CD4-positive, alpha-beta T cell treated with Interferon alpha-2 for 1 hour (primary cell): ENCODE measurements at places on chromosomes 2 and 18.

DNA sequence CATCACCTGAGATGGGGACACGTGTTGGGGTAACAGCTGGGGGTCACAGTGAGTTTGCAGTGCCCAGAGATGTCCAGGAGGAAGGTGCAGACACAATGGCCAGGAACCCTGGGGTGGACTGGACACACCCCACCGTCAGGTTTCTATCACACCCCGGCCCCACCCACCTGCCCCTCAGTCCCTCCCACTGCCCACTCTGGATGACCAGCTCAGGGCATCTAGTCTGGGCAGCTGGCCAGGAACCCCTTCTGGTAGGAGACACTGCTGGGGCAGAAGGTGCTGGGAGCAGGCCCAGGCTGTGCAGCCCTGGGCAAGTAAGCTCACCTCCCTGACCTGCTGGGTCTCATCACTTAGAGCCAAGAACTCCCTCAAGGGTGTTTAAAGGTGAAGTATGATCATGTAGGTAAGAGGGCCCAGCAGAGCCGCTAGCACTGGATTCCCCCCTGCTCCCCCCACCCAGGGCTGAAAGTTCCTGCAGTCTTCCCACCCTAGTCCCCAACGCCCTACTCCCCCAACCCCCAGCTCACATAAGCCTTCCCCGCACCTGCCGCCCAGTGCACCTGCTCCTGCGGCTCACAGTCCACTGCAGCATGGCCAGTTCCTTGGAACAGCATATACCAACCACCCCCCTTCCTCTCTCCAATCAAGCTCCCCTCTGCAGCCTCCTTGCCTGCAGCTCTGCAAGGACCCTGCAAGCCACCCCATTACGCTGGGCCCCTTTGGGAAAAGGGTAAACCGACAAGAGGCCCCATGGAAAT, 17.3 kb downstream of the BIN1 start:
- no peak for DNase-seq

DNA sequence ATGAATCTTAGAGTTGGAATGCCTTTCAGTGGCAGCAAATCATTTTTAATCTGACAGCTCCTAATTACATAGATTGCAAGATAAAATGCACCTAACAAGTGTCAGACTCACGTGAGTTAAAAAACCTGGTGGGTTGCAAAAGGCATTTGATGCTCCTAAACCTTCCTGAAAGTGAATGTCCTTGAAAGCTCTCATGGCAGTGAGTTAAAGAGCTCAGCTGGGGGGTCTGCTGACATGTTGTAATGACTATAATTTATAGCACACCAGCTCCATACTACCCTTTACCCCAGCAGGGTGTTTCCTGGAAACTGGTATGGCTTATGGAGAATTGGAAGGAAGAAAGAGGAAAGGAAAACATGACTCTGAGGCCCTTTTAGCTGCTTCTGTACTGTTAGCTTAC, 91.9 kb upstream of the CAVIN2 start:
- no peak for DNase-seq

GRCh38 chr2:11656671-11657101, 13.3 kb downstream of the NTSR2 start:
- DNase-seq, result no peak

DNA sequence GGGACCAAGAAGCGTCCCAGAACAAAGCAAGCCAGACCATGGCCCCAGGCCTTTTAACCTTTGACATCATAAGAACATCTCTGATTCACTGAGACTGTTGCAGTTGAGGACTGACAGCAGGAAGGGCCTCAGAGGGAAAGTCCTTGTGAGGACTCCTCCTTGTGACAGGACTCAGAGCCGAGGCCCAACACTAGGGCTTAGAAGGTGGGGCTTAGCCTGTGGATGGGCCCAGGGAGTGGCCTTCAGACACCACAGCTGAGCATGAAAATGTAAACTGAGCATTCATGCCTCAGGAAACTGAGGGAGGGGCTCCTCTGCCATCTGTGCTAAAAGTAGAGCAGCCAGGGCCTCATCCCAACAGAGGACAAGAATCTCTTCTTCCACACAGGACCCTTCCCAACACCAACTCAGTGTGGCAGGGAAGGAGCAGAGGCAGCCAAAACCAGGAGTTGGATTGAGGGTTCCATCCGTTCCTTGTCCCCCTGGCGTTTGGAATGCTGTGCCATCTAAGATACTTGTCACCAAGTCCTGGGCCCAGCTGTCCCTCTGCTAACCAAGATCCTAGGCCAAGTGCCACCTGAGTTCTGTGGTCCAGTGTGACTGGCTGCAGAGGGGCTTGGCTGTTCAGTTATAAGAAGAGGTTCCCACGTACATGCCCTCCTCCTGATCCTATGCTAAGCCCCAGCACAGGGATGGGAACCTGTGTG, 37.5 kb upstream of the CAB39 start:
- no peak for DNase-seq

GRCh38 chr18:7871560-7872456, 304.7 kb downstream of the PTPRM start:
- DNase-seq, result no peak

DNA sequence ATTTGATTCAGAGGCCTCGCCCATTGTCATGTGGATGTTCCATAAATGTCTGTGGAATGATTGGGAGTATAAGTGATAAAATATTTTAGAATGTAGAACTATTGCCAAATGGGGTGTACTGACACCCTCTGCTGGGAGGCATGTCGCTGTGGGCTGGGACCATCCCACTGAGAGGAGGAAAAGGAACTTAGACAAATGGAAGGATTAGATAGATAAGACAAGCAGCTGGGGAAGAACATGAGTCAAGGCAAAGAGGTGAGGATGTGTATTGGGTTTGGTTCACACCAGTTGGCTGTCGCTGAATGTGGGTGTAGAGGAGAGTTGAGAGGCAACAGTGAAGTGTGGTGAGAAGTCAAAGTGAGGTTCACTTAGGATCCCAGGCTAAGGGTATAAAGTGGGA, 4.0 kb downstream of the C2orf74 start:
- no peak for DNase-seq

DNA sequence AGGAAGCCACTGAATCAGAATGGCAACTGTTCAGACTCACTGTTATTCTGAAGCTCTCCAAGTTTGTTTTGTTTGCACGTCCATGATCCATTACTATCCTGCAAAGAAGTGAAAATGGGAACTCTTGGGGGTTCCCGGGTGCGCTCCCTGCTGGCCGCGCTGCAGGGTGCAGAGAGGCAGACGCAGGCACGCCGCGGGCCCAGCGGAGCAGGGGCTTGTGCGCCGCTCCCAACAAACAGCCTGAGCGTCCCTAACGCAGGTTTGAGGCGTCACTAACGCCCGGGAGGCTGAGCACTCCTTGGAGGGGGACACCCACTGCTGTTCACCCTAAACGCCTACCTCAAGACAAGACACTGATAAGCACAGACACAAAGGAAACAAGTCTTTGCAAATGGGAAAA, 14.3 kb upstream of the PIEZO2 start:
- no peak for DNase-seq

DNA sequence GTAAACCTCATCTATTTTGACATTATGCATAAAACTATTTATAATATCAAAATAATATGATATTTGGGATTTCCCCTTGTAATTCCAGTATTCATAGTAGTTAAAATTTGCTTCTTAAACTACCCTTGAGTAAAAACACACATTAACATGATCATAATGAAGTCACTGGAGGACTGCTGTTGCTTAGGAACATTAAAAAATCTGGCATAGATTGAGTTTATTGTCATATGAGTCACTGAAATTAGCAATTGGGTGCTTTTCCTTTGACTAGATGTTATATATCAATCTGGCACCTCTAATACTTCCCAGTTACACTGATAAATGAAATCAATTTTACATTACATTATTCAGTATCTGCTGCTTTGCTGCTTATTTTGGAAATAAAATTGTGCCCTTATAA, 57.0 kb upstream of the ZC3H15 start:
- DNase-seq, result no peak

GRCh38 chr2:235756491-235756890, 262.6 kb downstream of the AGAP1 start:
- no peak for DNase-seq

DNA sequence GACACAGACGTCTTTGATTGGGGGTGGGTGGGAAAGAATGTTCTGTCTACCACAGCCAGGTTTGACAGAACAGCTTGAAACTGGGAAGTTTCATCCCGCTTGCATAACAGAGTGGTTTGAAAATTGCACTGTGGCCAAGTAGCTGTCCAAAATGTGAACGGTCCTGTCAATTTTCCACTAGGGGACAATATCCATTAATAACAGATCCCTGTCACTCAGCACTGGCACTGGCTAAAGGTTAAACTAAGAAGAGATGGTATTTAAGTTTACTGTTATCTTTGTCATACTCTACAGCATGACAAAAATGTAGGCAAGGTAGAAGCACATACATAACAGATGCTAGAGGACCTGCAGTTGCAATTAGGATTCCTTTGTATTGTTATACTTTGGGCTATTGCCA, 55.6 kb upstream of the ACMSD start:
- no peak for DNase-seq

DNA sequence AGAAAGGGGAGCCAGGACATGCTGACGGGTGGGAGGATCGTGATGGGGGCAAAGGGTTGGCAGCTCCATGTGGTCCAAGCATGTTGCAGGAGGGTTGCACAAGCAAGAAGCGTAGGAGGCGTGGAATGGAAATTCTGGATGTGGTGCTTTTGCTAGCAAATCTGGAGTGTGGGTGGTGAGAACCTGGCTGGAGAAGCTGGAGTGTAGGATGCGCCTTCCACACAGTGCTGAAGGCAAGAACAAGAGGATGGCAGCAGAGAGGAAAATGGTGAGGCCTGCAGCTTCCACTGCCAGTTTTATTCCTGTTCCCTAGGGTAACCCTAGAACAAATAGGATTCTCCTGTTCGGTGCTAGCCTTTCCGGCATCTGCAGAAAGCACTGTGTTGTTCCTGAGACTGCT, 22.4 kb downstream of the CREG2 start:
- DNase-seq, result no peak

GRCh38 chr2:204863336-204863735, 318.1 kb downstream of the PARD3B start:
- DNase-seq, result no peak

DNA sequence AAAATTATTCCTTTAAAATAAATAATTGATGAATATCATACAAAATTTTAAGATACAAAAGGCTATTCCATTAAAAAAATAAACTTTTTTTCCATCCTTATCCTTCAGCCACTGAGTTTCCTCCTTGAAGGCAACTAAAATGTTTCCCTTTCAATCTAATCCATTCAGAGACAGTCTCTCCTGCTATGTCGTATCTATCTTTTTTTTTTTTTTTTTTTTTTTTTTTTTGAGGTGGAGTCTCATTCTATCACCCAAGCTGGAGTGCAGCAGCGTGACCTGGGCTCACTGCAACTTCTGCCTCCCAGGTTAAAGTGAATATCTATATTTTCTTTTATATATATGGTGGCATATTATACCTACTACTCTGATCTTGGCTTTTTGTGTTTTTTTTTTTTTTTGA, 31.7 kb upstream of the SOS1 start:
- no peak for DNase-seq

- DNase-seq, result no peak
These were observed 383.9 kb downstream of the ARHGAP15 start for GRCh38 chr2:143513081-143513480.

DNA sequence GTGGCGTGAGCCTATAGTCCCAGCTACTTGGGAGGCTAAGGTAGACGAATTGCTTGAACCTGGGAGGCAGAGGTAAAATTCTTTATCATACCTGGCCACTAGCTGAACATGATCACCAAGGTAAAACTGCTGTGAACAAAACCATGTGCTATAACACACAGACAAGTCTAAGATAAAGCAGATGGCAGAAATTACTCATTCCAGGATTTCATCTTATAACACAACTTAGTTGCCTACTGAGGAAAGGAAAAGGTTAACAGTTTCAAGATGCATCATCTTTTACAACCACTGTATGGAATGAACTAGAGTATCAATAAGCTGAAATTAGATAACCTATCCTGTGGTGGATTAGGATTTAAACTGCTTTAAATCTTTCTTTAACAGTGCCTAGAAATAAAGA, 8.3 kb downstream of the ARL5A start:
- DNase-seq, result no peak

- DNase-seq, result peak; percentile 24
These were observed 41.7 kb downstream of the RAMP1 start for GRCh38 chr2:237900891-237901831.

DNA sequence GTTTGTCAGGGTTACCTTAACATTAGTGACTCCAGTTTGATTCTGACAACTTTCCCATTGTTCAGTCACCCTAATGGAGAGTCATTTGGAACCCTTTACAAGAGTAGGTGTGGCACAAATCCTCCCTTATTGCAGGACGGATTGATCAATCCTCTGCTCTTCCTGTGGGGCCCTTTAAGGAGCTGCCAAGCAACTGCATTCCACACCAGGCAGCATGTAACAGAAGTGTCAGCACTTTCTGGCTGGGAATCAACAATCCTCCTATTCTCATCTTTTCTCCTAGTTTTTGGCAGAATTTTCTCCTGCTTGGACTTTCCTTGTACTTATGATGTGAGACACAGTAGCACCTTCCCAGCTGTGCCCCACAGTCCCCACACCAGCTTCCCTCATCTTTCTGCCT, 177.8 kb downstream of the ST6GAL2 start:
- no peak for DNase-seq

- DNase-seq, result no peak
These were observed 212.4 kb downstream of the RPIA start for GRCh38 chr2:88903749-88904353.

DNA sequence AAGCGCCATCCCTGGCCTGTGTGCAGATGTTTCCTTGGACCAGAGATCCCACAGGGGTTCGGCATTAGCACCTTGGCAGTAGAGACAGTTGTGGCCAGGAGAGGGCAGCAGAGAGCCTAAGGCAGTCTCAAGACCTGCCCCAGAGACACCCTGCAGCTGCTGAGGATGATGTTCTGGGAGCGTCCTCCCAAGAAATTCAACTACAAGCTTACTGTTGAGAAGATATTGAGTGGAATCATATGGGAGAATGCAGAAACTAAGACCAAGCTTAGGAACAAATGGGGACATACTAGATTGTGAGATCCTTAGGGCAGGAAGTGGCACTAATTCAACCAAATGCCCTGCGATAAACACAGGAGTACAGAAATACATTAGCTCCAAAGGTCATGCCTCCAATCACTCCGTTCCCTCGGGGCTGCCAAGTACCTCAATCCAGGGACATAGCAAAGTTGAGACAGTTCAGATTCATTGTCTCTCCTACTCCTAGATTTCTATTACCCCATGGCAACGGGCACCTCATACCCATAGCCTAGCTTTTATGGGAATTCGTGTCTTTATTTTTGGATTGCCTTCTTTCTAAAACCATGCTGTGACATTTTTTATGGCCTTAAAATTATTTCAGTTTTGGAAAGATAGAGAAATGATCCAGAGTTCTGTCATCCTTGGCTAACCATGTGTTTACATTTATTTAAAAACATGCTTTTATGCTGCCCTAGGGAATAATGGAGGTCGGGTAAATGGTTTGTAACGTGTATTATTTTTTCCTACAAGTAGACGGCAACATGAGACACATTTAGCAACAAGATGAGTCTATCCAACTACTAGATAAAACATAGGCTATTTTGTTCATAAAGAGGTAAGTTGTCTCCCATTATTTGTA, 2.2 kb upstream of the ERMN start:
- peak; percentile 78 for DNase-seq

DNA sequence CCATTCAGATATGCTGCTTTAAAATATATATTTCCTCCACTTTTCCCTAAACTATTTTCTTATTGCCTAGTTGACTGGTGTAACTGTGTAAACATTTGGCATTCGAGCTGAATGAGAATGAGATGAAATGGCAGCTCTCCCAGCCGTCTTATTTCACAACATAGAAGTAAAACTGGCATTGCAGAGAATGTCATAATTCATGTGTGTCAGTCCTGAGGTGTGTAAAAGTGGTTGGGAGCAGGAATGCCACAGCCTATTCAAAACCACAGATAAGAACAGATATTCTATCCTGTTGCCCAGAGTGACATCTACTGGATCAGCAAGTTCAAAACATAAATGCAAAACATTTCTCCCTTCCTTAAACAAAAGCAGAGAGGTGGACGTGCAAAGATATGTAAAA, 565.5 kb upstream of the CHAC2 start:
- DNase-seq, result no peak
